ENCODE measurements at places on chromosomes 6 and 20.
A peak's percentile ranks its signal among the peaks of the same experiment; 100 is the strongest.

- no peak for DNase-seq
Observed at GRCh38 chr6:170206317-170206621, 84.6 kb downstream of the DLL1 start.

- no peak for DNase-seq
Observed at GRCh38 chr20:1328680-1329330, at the start of gene SDCBP2. Gene SDCBP2 (minus strand): TSS chr20:1329139. CDS start chr20:1320416, 8,723 bp downstream.

- peak; percentile 19 for DNase-seq
Observed at GRCh38 chr6:81759782-81760181, 7.3 kb upstream of the TENT5A start.

GRCh38 chr6:85670573-85670972 is 27.9 kb upstream of the SYNCRIP start:
- DNase-seq, result peak; percentile 18

DNA sequence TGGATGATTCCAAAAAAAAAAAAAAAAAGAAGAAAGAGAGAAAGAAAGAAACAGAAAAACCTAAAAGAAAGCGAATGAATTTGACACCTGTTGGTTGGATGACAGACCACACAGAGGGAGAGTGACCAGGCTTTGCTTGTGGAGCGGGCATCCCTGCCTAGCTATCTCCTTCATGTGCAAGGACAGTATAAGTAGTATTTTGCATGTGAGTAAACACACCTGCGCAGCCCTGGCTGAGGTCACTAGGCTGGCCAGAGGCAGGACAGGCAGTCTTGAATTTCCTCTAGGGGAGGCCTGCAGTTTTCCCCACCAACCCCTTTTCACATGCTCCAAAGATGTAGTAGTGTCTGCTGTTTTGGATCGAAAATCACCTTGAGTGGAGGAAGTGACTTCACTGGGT is 126.4 kb downstream of the CCDC170 start:
- DNase-seq, result no peak

GRCh38 chr6:88975369-88975768 is 12.0 kb upstream of the RNGTT start:
- DNase-seq, result no peak

DNA sequence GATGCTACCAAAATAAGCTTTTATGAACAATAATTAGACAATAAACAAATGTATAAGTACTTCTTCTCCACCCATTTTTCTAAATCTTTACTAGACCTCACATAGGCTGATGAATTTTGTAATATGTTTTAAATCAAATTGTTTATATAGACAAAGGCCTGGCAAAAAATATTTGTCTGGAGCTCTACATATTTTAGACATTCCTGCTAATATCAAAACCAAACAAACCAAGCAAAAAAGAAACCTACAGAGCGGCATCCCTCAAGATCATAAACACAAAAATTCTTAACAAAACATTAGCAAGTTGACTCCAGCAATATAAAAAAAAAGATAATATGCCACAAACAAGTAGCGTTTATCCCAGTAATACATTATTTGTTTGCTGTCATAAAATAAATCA is 87.2 kb downstream of the ADAT2 start:
- no peak for DNase-seq

- DNase-seq, result no peak
Observed at GRCh38 chr6:91434576-91434975, 847.7 kb upstream of the MAP3K7 start.

DNA sequence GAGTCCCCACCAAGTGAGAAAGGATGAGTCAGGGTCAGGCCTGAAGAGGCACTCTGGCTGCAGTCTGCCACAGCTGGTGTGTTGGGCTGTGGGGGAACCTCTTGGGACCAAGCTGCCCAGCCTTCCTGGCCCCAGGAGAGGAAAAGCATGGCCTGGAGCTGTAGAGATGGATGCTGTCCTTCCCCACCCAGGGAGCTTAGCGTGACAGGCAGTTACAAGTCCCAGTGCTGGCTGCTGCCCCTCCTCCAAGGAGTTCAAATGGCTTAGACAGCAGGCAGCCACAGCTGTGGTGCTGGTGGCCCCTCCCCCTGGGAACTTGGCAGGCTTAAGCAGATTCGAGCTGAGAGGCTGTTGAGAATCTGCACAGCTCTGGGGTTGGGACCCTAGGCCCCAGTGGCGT is 253.2 kb downstream of the PLCB1 start:
- no peak for DNase-seq

DNA sequence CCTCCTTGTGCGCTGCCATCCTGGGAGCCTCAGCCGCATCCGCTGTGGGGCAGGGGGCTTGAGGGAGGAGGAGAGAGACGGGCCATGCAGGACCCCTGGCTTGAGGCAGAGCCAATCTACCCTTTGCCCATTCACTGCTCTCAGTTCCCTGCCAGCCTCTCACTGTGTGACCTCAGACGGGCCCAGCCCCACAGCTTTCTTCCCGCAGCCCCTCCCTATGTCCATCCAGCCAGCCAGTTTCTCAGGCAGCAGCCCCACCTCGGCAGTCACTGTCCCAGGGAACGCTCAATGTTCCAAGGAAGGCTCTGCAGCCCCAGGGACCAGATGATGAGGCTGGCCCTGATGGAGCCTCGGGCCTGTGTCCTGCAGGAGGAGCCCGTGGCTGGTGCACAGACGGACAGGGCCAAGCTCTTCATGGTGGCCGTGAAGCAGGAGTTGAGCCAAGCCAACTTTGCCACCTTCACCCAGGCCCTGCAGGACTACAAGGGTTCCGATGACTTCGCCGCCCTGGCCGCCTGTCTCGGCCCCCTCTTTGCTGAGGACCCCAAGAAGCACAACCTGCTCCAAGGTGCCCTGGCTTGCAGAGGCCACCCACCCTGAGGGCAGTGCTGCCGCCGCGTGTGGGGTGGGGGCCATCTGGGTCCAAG is 3.9 kb upstream of the TNFRSF6B start:
- DNase-seq, result no peak

- DNase-seq, result peak; percentile 88
Observed at GRCh38 chr6:31079656-31080261, 32.6 kb downstream of the C6orf15 start.

GRCh38 chr20:31669876-31670275 is 32.2 kb downstream of the COX4I2 start:
- DNase-seq, result no peak

DNA sequence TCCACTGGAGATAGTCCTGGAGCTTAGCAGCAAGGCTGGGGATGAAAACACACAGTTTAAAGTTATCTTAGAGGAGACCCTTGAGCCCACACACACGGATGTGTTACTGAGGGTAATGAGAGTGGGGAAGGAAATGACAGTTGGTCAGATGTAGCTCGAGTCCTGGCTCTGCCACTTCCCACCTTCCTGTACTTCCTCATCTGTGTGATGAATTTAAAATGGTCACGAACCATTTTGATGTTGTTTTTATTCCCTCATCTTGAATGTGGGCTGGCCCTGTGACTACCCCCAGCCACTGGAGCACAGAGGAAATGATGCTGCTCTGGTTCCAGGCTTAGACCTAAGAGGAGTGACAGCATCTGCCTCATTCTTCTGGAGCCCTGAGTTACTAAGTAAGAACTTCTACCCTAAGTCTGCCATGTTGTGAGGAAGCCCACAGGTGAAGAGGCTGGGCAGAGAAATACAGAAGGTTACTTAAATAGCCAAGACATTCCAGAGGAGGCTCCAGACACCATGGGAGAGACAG is 141.2 kb downstream of the NRN1 start:
- DNase-seq, result peak; percentile 43

DNA sequence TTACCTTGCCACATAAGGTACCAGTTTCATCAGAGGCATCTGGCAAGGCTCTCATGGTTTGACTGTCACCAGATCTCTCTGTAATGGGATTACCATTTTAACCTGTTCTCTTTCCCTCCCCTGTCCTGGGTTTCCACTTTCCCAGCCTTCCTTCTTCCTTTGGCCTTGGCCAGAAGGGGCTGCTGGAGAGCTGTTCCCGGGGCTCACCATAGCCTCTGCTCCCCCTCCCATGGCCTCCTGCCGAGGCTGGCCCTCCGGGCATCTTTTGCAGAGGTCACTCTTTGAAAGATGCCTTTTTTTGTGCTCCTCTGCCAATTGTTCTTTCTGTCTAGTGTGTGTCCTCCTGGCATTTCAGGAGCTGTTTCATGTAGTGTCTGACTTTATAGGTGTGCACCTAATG is 100.7 kb upstream of the SCP2D1 start:
- no peak for DNase-seq

DNA sequence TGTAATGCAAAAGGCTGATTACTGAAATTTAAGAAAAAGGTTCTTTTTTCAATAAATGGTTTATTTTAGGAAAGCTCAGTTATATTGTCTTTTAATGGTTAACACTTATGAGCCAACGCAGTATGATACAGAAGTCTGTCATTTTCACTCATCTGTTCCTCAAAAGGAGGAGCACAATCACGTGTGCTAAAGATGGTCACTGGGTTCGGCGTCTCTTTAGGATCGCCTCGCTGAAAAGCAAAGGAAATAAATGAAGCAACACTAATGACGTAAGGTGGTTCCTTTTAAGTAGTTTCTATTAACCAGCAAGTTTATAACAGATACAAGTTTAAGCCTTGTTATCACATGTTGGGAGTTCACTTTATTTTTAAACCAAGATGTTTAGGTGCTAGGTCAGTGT is 125.7 kb downstream of the MAP3K4 start:
- no peak for DNase-seq

- no peak for DNase-seq
Observed at GRCh38 chr6:142276256-142276655, 25.6 kb upstream of the ADGRG6 start.

DNA sequence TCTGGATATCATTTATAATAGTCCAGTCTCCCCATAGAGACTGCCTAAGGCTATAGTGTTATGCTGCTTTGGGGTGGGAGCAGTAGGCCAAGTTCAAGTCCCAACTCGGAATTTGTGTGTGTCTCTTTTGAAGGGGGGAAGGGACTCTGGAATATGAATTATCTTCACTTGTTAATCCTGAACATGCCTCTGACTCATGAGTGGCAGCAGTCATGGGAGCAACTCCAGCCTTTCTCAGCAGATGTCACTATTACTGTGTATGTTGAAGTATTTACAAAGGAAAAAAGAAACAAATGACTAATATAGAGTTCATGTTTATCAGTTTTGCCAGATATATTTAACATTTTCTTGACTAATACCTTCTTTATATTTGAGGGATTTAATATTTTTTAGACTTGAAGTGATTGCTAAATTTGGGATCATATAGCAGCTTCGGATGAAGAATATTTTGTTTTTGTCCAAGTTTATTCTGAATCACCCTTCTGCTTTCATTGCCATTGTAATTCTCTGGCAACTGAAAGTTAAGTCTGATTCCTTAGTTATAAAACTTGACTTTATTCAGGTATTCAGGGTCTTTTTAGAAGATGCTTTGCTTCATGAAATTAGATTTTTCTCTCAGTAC is 23.4 kb downstream of the FAM217A start:
- DNase-seq, result peak; percentile 68

- DNase-seq, result no peak
Observed at GRCh38 chr6:54366667-54367327, 58.6 kb downstream of the TINAG start.
